Substantia nigra (tissue), 51 donors: ENCODE measurements at places on chromosomes 3 and 15.
A peak's percentile ranks its signal among the peaks of the same experiment; 100 is the strongest.

- no peak for DNase-seq
These were observed 80.1 kb downstream of the CD200 start for GRCh38 chr3:112413074-112413473.

- no peak for DNase-seq
These were observed 10.2 kb downstream of the KBTBD13 start for GRCh38 chr15:65086680-65087111.

DNA sequence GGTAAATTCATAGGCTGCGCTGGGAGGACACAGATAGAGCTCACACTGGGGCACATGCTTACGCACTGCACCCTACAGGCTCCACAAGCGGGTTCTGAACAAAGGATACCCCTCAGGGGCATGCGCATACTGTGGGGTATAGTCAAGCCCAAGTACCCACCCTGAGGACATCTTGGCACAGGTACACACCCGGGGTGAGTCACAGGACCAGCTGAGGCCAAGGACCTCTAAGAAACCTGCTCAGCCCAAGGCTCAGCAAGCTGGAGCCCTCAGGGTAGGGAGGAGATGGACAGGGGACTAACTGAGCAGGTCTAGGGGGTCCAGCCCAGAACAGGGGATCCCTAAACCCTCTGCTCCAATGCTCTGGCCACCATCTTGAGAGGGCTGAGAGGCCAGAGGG is 3.3 kb downstream of the SHISA5 start:
- no peak for DNase-seq

GRCh38 chr15:88036154-88036839 is 220.2 kb downstream of the NTRK3 start:
- DNase-seq, result no peak

- DNase-seq, result no peak
These were observed 535.1 kb downstream of the NLGN1 start for GRCh38 chr3:173932624-173933023.

GRCh38 chr3:40291471-40291870 is 18.0 kb upstream of the EIF1B start:
- no peak for DNase-seq

GRCh38 chr3:102018551-102018950 is 169.2 kb downstream of the NFKBIZ start:
- no peak for DNase-seq

DNA sequence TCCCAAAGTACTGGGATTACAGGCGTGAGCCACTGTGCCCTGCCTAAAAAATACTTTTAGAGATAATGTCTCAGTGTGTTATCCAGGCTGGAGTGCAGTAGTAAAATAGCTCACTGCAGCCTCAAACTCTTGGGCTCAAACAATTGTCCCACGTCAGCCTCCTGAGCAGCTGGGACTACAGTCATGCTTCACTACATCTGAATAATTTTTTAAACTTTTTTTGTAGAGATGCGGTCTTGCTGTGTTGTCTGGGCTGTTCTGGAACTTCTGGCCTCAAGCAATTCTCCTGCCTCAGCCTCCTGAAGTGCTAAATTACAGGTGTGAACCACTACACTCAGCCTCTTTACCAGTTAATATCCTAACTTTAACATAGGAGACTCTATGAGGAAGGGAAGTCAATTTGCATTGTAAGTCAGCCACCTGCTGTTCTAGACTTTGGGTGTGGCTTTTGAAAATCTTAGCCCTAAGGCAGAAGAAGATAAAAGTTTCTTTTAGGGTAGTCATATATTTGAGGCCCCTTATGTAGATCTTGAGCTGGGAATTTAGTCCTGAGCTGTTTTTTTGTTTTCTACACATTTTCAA is 78.2 kb upstream of the RASGRP1 start:
- no peak for DNase-seq

DNA sequence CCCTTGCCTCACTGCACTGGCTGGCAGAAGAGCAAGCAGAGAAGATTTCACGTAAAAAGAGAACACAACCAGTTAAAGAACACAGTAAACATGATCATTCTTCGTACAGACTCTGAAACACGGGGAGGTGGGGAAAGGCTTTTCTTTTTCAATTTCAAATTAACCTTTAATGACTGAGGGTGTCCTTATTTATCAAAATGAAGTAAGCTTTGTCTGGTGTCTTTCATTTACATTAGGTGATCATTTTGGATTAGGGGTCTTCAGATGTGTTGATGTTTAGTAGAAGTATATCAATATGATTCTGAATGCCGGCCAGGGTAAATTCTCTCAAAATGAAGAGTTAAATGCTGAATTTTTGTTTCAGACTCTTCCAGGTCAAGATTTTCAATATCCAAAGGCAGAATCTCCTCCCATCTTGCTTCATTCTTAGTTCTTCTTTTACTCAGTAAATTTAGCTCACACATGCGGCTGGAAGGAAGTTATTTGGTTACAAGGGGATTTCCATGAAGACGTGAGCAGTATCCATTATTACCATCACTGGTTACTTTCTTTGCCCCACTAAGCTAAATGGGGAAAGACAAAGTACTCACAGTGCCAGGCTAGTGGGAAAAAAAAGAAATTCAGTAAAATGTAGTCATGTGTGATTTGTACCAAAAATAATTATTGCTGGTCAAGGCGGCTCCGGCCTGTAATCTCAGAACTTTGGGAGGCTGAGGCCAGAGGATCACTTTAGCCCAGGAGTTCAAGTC is 272.2 kb upstream of the NR2F2 start:
- DNase-seq, result no peak

DNA sequence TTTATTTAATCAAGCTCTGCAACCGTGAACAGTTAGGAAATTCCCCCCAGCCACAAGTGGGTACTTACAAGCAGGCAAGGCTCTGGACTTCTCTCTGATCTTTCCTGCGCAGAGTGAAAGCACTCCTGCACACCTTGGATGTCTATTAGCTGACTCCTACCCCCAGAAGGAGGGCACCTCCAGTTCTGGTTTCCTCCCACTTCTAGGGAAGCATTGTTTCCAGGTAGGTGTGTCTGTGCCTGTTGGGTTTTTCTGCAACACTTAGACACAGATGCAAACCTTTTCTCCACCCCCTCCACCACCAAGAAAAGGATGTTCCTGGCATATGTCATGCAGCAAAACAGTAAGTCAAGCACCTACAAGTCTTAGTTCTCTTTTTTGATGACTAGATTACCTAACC is at the start of gene ZBED2:
Gene ZBED2 (minus strand): TSS at position 115 of the 400 bp plus-strand sequence. CDS start 1,145 bp downstream, outside the sequence.
- DNase-seq, result no peak

- no peak for DNase-seq
These were observed 30.5 kb upstream of the SLC27A2 start for GRCh38 chr15:50151476-50151875.

- no peak for DNase-seq
These were observed 30.6 kb downstream of the POLG start for GRCh38 chr15:89303986-89304385.

GRCh38 chr3:159472611-159473010 is 516.0 kb upstream of the IL12A start:
- DNase-seq, result no peak

- no peak for DNase-seq
These were observed 62.0 kb downstream of the PLD1 start for GRCh38 chr3:171748064-171748924.

- no peak for DNase-seq
These were observed 9.7 kb downstream of the CGNL1 start for GRCh38 chr15:57385923-57386390.

GRCh38 chr3:178475062-178475461 is 61.2 kb upstream of the KCNMB2 start:
- DNase-seq, result no peak

GRCh38 chr3:77329116-77329515 is 289.2 kb downstream of the ROBO2 start:
- no peak for DNase-seq

DNA sequence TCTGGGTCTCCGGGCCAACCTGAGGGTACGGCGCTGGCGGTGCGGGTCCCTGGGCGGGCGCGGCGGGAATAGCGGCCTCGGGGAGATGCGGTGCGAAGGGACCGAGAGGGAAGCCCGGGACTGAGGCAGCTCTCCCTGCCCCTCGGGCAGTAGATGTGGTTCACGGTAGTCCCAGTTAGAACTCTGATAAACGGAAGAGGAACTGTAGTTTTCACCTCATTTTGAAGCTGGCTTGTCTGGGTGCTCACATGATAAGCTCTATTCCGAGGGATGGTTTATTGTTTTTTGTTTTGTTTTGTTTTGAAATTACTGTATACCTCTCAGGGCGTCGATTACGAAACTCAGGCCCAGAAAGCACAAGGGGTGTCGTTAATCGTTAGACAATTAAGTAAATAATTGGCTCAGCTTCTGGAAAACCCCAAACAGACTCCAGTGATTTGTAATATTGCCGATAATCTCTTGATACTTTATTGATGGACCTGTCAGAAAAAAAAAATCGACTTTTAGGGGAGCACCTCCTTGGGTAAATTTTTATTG is 413 bp downstream of the NUSAP1 start:
- no peak for DNase-seq

- no peak for DNase-seq
These were observed 20.2 kb downstream of the PLEKHO2 start for GRCh38 chr15:64861960-64862359.

DNA sequence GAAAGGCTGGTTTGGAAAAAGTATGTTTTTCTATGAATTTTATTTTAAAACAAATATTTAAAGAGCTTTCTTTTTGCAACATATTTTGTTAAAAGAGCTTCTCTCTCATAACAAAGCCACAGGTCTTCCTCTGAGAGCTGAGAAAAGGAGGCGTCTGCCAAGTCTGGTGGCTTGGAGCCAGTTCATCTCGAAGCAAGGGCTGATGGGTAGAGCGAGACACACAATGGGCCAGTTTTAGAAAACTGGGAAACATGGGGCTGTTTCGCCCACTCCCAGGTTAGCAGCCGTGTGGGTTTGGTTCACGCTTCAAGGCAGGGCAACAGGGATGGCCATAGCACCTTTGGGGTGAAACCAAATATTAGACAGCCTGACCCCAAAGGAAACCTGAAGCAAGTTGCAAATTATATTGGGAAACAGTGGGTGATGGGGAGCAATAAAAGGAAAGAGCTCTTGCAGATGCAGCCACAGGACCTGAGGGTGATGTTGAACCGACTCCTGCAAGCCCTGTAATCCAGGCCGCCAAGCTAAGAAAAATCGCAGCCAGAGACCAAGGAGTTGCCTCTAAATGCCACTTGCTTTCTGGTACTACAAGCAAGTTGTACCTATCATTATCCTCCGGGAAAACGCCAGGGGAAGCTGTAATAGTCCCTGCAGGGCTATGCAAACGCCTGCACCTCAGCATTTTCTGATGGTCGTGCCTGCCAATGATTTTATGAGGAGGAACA is 88.4 kb upstream of the GALNT15 start:
- peak; percentile 66 for DNase-seq
